Hematopoietic multipotent progenitor cell treated with erythropoietin and hydrocortisone succinate and interleukin-3 and kit ligand, for 15 days (in vitro differentiated cells): ENCODE measurements at places on chromosomes 16 and 17.

DNA sequence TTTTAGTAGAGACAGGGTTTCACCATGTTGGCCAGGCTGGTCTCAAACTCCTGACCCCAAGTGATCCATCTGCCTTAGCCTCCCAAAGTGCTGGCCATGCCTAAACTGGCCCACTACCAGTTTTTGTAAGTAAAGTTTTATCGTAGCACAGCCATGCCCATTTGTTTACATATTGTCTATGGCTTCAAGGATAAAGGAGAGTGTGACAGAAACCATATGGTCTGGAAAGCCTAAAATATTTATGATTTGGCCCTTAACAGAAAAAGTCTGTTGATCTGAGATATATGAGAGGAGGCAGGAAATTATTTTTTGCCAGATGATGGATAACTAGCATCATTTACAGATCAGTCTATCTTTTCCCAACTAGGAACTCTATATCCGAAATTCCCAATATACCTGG lies 4.5 kb downstream of the AKAP10 start:
- no peak for DNase-seq

GRCh38 chr17:45029758-45030423 lies 21.5 kb downstream of the DCAKD start:
- DNase-seq: no peak

- DNase-seq: no peak
Measured at GRCh38 chr17:28689011-28689410, 22.7 kb downstream of the PROCA1 start.

DNA sequence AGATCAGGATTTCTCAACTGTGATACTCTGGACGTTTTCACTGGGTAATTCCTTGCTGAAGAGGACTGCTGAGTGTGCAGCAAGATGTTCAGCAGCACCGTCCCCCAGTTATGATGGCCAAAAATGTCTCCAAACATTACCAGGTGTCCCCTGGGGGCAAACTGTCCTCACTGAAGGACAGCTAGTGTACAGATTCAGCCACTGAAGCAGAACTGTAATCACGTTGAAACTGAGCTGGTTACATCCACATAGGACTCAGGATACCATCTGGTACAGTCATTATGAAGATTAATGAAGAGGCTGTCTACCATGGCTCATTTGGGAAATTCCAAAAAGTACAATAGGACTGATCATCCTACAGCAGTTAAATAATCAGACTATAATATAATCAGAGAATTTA lies 43.3 kb upstream of the GINS3 start:
- no peak for DNase-seq

GRCh38 chr17:80202197-80202596 lies 17.9 kb downstream of the SGSH start:
- no peak for DNase-seq

DNA sequence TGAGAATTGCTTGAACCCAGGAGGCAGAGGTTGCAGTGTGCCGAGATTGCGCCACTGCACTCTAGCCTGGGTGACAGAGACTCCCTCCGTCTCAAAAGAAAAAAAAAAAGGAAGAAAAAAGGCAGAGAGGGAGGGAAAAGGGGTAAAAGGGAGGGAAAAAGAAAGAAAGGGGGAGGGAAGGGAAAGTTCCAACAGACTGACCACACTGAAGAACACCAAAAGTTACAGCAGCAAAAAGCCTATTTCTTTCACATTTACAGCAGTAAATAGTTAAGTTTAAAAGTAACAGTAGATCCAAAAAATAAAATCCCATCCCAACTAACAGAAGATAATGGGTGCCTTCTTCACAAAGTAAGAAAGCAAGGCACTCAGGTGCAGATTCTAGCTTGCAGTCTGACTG lies 36.9 kb upstream of the C17orf78 start:
- DNase-seq: no peak

DNA sequence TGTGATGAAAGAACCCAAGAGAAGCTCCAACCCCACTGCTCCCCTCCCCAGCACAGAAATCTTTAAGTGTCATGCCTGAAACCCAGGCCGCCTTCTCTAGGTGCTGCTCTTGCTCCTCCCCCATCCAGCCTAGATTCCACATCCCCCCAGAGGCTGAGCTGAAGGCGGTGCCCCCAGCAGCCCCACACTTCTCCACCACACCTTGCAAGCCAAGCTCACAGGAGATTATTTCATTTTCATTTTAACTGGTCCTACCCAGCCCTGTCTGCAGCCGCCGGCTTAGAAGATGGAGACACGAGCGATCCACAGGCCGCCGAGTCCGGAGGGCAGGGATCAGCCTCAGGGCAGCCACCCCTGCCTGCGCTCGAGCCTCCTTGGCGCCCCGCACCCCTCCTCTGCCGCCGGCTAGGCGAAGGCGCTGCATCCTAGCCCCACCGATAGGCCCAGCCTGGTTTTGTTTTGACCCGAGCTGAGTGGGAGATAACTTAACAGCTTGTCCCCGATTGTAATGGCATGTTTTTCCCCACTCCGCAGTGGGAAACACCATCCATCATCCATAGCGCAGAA lies 125.3 kb downstream of the RBFOX3 start:
- no peak for DNase-seq

GRCh38 chr17:781805-782731 lies at the start of the genes GLOD4 and MRM3:
GLOD4 (minus strand) TSS chr17:782280; CDS start chr17:782255, 25 bp downstream.
MRM3 (plus strand) TSS chr17:782353; CDS start chr17:782379, 26 bp downstream.
- peak; percentile 92 for DNase-seq

- DNase-seq: peak; percentile 80
Measured at GRCh38 chr17:47810200-47810821, 11.3 kb downstream of the OSBPL7 start.

DNA sequence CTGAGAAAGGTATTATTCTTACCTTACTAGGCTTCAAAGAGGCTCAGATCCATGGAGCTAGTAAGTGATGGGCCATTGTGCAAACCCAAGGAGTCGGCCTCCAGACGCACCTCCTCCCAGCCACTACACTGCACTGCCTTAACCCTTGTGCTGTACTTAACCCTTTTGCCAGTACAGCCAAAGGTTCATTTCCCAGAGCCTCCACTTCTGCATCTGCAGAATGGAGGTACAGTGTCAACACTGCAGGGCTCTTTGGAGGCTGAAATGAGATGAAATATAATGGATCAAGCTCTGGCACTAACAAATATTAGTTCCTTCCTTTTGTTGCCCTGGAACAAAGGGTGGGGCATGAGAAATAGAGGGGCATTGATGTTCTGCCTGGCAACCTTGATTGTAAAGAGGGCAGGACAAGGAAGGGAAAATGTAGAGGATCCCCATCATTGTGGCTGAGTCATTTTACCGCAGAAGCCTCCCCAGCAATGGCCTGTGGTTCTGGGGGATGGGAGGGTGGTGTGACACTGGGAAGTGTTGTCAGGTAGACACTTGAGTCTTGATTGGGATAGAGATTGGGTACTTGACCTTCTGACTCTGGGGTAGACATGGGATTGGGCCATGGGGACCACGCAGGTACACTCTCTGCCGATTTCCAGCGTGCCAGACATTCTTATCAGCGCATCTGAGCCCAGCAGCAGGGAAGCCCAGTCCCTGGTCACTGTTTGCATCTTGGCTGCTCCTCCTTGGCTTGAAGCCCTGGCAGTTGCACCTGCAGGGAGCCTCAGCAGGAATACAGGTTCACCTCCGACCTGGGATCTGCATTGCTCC lies 84.0 kb downstream of the MSI2 start:
- no peak for DNase-seq

- DNase-seq: peak; percentile 47
Measured at GRCh38 chr16:28317040-28317880, 24.9 kb downstream of the SBK1 start.

DNA sequence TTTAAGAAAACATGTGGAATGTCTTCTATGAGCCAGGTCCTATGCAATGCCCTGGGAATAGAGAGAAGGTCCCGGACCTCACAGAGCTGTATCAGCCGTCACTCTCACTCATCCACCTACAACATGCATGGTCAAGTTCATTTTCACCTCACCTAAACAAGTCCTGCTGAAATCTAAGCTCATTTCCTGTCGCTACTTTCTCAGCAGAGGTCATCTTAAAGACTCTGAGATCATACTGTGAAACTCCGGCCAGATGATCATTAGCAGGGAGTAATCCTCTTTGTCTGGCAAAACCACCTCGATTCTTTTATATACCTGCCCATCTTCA lies 66.2 kb upstream of the LYRM9 start:
- DNase-seq: no peak

DNA sequence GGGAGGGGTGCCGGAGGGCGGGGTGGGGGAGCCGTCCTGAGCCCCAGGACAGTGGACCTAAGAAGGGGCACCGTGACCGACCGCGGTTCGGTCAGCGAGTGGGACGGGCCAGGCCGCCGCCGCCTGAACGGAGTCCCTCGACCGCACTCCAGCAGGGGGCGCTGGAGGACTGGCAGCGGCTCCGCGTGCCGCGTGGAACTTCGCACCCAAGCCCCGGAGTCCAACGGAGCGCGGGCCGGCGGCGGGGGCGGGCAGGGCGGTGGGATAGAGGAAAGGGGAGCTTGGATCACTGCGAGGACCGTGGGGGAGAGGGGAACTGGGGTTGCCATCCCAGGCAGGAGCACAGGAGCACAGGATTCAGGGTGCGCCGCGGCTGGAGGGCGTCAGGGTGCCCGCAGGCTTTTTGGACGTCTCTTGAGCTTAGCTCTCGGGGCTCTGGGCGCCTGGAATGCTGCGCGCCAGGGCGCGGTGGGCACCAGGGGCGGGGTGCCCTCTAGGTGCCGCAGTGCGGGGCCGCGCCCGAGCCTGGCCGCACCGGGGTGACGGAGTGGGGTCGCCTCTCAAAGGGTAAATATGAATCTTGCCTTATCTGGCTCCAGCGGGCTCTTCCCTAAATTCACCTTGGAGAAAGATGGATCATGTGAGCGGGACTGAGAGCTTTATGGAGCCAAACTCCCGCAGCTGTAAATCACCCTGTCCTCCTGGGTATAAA lies 379 bp upstream of the OTOP2 start:
- DNase-seq: peak; percentile 64

DNA sequence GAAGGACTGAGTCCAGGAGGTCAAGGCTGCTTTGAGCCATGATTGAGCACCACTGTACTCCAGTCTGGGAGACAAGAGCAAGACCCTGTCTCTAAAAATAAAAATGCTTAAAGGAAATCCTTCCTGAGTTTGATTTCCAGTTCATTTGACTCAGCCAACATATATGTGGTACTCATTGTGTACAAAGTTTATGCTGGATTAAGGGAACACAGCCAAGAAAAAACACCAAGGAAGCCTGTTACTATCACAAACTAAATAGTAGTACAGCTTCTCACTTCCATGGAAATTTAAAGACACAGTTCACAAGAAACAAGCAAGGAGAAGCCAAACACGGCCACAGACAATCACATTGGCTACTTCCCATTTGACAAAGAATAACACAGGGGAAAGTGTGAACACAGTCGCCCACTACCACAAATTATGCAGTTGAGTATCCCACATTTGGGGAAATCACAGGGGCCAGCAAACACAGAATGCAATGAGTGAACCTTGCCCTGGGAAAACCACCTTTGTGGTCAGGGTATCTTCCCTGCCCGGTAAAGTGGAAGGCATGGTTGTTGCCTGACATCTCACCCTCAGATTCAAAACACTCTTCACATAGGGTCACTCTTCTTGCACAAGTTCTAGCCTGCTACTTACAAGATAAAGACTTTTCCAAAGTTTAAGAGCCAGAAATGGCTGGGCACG lies 14.5 kb downstream of the TEX14 start:
- DNase-seq: no peak
